Epithelial cell of prostate (primary cell): ENCODE measurements at places on chromosomes 11 and 22.

- no peak for DNase-seq
Measured at GRCh38 chr11:66996609-66997273, 21.6 kb downstream of the C11orf86 start.

- no peak for DNase-seq
Measured at GRCh38 chr11:10637731-10638151, 55.8 kb downstream of the IRAG1 start.

DNA sequence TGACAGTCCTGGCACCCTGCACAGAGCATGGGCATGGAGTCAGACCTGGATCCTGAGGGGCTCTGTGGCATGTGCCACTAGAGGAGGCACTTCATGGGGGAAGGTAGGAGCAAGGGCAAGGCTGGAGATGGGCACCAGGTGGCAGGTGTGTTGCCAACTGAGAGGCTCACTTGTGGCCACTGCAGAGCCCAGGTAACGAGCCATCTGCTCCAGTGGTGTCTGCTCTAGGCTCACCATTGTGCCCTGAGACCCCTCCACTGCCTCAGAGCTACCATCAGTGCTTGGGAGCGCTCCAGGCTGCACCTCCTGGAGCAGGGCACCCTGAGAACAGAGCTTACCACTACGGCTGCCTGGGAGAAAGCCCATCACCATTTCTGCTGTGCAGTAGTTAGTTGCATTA is 1.3 kb upstream of the ZDHHC8 start:
- DNase-seq: no peak

DNA sequence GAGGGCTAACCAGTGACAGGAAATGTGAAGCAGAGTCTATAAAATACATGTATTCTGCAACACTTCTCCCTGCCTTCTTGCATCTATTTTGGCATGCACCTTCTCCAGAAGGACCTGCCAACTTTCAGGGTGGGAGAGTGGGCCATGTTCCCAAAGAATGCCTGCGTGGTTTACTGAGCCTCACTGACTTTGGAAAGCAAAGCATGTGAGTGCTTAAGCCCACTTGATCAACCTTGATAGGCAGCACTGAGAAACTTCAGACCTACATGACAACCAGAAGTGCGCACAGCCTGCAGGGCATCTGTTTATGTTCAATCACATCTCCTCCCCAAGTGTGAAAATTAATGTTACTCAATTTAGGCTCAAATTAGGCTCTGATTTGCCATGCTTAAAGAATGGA is 69.2 kb downstream of the AMOTL1 start:
- DNase-seq: no peak
